ENCODE measurements at places on chromosomes 16 and 17. TPM values are rescaled to one million over a fixed set of nuclear protein-coding genes. Genes with fewer than 3 reads are reported as not detected.

PGS1 gene
- 94.4 TPM for total RNA-seq

MRPL58 gene
- total RNA-seq = 28.0 TPM

RNF222 gene
- total RNA-seq = not detected

CFAP52 gene
- not detected for total RNA-seq

STAC2 gene
- total RNA-seq = 0.56 TPM

DPEP2 gene
- 4.9 TPM for total RNA-seq

WFIKKN1 gene
- 0.19 TPM for total RNA-seq

CHD9NB gene
- 0.48 TPM for total RNA-seq

C16orf95 gene
- total RNA-seq = 2.8 TPM

SLC38A8 gene
- not detected for total RNA-seq

RNF227 gene
- total RNA-seq = 10.9 TPM

ABCA9 gene
- 216 TPM for total RNA-seq

NAGS gene
- total RNA-seq = 0.60 TPM

CDRT15L2 gene
- total RNA-seq = not detected

FA2H gene
- not detected for total RNA-seq

MPP3 gene
- total RNA-seq = 27.9 TPM

ASIC2 gene
- not detected for total RNA-seq

CACNG5 gene
- not detected for total RNA-seq

CCL8 gene
- 0.56 TPM for total RNA-seq

KCNH6 gene
- total RNA-seq = not detected

RPS6KB1 gene
- total RNA-seq = 38.1 TPM

CLEC18C gene
- 0.63 TPM for total RNA-seq

IL4R gene
- total RNA-seq = 36.9 TPM

GCGR gene
- total RNA-seq = not detected

ZNF423 gene
- total RNA-seq = 7.4 TPM

NCOR1 gene
- total RNA-seq = 133 TPM
